ENCODE measurements at places on chromosomes 7 and 10.

- DNase-seq, result no peak
Measured at GRCh38 chr7:329691-330281, 39.8 kb downstream of the FOXL3 start.

DNA sequence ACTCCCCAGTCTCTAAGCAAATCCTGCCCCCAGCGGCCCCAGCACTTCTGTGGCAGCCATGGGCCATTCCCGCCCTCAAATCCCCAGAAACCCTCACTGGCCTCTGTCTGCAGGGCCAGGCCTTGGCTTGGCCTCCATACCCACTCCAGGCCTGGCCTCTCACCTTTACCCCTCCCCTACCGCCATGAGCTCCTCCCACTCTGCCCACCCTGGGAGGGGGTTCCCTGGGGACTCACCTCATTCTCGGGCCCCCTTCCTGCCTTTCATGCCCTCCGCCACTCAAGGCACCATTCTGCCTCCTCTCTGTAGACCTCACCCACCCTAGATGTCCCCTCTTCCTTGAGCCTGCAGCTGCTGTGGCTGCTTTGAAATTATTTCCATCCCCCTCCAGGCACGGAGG lies 41.0 kb downstream of the PRF1 start:
- no peak for DNase-seq

GRCh38 chr10:1241322-1241890 lies 185.2 kb downstream of the WDR37 start:
- no peak for DNase-seq

DNA sequence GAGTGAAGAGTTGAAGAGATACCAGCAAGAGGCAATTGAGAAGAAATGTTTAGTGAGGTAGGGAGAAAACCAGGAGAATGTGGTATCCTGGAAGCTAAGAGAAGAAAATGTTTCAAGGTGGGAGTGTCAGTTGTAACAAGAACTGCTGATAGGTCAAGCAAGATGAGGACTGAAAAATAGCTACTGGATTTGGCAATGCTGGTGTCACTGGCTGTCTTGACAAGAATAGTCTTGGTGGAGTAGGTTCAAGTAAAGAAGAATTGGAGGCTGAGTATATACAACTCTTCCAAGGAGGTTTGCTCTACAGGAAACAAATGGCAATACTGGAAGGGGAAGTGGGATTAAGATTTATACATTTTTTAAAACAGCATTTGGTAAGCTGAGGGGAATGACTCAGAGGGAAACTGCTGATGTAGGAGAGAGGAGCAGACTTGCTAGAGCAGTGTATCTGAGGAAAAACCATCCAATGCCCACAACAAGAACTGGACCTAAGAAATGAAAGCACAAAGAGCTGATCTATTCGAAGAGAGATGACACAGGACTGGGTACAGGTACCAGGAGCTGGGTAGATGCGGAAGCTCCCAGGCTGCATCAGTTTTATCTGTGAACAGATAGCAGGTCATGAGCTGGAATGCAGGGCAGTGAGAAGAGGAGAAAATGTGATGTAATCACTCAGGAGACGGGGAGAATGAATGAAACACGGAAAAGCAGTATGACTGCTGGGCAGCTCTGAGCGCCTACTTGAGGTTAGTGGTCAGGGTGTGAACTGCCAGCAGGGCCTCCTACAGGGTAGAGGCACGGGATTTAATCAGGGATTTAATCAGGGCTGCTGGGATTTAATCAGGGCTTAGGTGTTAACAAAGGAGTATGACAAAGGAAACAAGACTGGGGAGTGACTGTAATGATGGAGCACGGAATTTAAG lies 34.5 kb downstream of the FAM25A start:
- no peak for DNase-seq

DNA sequence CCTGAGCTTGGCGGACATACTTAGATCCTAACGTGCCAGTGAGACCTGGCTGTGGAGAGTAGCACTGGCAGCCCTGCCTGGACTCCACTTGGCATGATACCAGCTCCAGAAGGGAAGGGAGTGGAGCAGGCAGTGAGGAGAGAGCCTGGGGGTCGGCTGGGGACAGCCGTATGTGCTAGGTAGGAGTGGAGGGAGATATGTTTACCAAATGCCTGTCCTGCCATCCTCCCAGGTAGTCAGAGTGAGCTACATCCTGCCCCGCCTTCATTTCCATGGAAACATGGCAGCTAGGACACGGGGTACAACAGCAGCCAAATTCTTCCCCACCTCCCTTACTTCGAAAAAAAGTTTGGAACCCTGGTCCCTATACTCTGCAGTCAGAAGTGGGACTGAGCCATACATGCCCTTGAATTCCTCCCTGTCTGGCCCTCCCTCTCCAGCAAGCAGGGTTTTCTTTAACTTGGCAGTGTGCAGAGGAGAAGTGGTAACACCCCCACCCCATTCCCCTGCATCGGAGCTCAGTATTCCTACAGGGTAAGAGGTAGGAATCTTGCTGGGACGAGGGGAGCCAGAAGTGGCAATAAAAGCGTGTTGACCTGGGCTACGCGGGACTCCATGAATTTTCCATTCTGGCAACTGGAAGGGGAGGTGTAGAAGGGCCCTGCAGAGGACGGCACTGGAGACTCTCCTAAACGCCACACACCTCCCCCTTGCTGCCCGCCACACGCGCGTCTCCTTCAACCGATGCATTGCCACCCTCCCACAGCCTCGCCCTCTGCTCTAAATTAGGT lies 20.0 kb upstream of the SMO start:
- peak; percentile 61 for DNase-seq
